ENCODE measurements at places on chromosomes 7 and 10.

DNA sequence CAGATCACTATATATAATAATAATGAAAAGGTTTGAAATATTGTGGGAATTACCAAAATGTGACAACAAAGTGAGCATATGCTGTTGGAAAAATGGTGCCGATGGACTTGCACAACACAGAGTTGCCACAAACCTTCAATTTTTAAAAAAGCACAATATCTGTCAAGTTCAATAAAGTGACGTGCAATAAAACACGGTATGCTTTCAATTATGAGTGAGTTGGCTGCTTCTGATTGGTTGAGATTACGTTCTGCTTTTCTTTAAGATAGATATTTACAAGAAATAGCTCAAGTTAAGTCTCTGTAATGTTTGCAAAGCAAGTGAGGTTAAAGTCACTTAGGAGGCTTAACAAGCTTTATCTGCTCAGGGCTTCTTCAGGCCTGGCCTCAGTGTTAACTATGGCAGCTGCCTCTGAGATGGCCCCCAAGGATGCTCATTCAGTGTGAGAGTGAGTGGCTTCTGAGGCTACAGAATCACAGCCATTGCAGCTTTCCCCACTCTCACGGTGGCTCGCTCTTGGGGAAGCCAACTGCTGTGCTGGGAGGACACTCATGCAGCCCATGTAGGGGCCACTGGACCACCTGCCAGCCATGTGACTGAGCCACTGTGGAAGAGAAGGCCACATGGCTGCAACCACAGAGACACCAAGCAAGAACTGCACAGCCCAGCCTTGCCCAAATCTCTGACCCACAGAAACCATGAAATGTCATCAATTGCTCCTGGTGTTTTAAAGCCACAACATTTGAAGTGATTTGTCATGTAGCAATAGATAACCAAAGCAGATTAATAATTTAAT lies 78.3 kb upstream of the TMEM72 start:
- no peak for DNase-seq

GRCh38 chr7:51142741-51143385 lies 173.7 kb downstream of the COBL start:
- no peak for DNase-seq

- DNase-seq: no peak
Measured at GRCh38 chr10:110461530-110461929, 36.2 kb upstream of the DUSP5 start.

GRCh38 chr7:22190736-22191135 lies 166.2 kb downstream of the RAPGEF5 start:
- no peak for DNase-seq

GRCh38 chr7:107079212-107079940 lies 34.9 kb downstream of the PRKAR2B start:
- DNase-seq: no peak

DNA sequence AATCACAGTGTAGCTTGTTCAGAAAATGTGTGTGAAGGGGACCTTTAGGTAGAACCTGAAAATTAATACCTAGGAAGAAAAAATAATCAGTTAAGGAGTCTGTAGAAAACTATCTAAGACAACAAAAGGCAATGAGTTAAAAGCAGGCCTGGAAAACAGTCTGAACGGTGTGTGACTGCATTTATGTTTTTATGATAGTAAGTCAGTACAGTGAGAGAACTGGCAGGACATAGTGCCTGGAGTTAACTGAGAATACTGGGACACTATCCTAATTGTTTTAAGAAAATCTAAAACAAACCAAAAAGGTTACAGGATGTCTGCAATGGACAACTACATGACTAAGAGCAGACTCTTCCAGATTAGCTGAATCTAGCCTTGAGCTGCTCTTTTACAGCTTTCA lies 17.9 kb downstream of the CRPPA start:
- DNase-seq: no peak

GRCh38 chr7:148114804-148115203 lies 475.8 kb upstream of the C7orf33 start:
- DNase-seq: no peak

GRCh38 chr7:140212100-140212881 lies 35.5 kb upstream of the KDM7A start:
- no peak for DNase-seq

- DNase-seq: no peak
Measured at GRCh38 chr10:76415554-76415953, 984.1 kb downstream of the LRMDA start.
